Hair follicular keratinocyte (primary cell): ENCODE measurements at places on chromosomes 4 and X. TPM values are rescaled to one million over a fixed set of nuclear protein-coding genes. Genes with fewer than 3 reads are reported as not detected.

Gene NDST4
- total RNA-seq, result not detected in 2 replicates

Gene SMIM10L2A
- total RNA-seq, result 0.80 and 2.0 TPM in 2 replicates

Gene PABPC4L
- total RNA-seq, result 0.16 and 0.42 TPM in 2 replicates

Gene USO1
- 71.0 and 75.2 TPM in 2 replicates for total RNA-seq

Gene SMIM31
- total RNA-seq, result not detected in 2 replicates

Gene HTR2C
- not detected in 2 replicates for total RNA-seq

Gene PAGE4
- total RNA-seq, result not detected in 2 replicates

Gene FAM13A
- 4.0 and 5.0 TPM in 2 replicates for total RNA-seq

Gene CSAG3
- not detected in 2 replicates for total RNA-seq

Gene NDUFA1
- 85.8 and 89.1 TPM in 2 replicates for total RNA-seq

Gene OTUD6A
- total RNA-seq, result not detected in 2 replicates

Gene CFAP99
- total RNA-seq, result not detected in 2 replicates

Gene TEX13D
- not detected in 2 replicates for total RNA-seq

Gene ALB
- total RNA-seq, result not detected in 2 replicates

Gene AFAP1
- total RNA-seq, result 16.4 and 16.7 TPM in 2 replicates

Gene CXCL5
- total RNA-seq, result 20.4 and 48.7 TPM in 2 replicates

Gene PRR32
- total RNA-seq, result not detected in 2 replicates

Gene NEUROG2
- not detected in 2 replicates for total RNA-seq

Gene SLIT2
- total RNA-seq, result 3.5 and 4.1 TPM in 2 replicates

Gene GABRE
- total RNA-seq, result 9.4 and 10.5 TPM in 2 replicates

Gene MPC1L
- total RNA-seq, result not detected in 2 replicates

Gene COL25A1
- total RNA-seq, result 0.08 TPM in 1 of 2 replicates, not detected in the other

Gene SLC49A3
- not detected in 2 replicates for total RNA-seq

Gene F8A2
- 0.23 TPM in 1 of 2 replicates, not detected in the other for total RNA-seq

Gene ANK2
- 2.1 and 3.5 TPM in 2 replicates for total RNA-seq

Gene SOWAHB
- total RNA-seq, result 0.11 and 0.39 TPM in 2 replicates

Gene LRIT3
- 0.11 TPM in 1 of 2 replicates, not detected in the other for total RNA-seq

Gene SRPX
- 95.2 and 133 TPM in 2 replicates for total RNA-seq

Gene PRKG2
- total RNA-seq, result 0.04 and 2.5 TPM in 2 replicates

Gene CRLF2
- total RNA-seq, result not detected in 2 replicates

Gene ADH1A
- not detected in 2 replicates for total RNA-seq

Gene TMPRSS11D
- total RNA-seq, result not detected in 2 replicates

Gene PNMA6F
- total RNA-seq, result not detected in 2 replicates

Gene GLOD5
- total RNA-seq, result not detected in 2 replicates

Gene CT45A2
- total RNA-seq, result not detected in 2 replicates

Gene HUWE1
- total RNA-seq, result 57.1 and 71.6 TPM in 2 replicates

Gene SUPT20HL2
- total RNA-seq, result not detected in 2 replicates
